ENCODE measurements at places on chromosomes 1 and 21. TPM values are rescaled to one million over a fixed set of nuclear protein-coding genes. Genes with fewer than 3 reads are reported as not detected.

- no peak for DNase-seq
Observed at GRCh38 chr1:241424480-241424971, 67.5 kb upstream of the RGS7 start.

GRCh38 chr21:45867041-45867666 is 114.4 kb upstream of the COL6A1 start:
- no peak for DNase-seq

GRCh38 chr1:89298461-89298860 is 25.8 kb upstream of the GBP5 start:
- DNase-seq = no peak

DNA sequence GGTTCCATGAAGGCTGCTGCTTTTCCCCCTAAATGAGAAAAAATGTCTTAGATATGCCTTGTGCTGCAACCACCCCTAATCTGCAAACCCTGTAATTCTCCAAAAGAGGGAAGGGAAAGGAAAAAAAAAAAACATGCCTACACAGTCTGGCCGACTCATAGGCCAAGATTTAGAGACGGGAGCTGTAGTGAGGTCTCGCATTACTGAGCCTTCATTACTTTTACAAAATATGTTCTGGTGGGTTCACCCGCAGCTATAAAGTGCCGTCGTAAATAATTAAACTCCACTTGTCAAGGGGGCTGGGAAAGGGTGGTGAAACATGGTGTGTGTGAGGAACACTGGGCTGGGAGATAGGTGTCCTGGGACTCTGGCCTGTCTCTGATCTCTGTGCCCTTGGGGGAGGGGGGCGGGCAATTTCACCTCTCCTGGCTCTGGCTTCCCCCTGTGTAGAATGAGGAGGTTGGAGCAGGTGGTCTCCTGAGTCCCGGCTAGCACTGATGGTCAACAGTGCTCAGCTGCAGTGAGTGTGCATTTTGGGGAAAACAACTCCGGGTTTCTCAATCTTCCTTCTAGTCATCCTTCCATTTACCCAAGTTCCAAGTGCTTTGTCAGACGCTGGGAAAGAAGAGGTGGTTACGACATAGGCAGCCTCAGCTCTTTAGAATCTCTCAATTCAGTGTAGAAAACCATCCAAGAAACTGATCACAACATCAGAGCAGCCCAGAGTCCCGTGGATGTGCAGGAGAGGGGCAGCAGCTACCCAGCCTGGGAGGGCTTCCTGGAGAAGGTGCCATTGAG is 82.3 kb downstream of the ACTL8 start:
- DNase-seq = no peak

The GRHL3 gene
- total RNA-seq = not detected

All from CD4-positive, alpha-beta memory T cell (primary cell).